ENCODE measurements at places on chromosomes 5 and 9.

- H3K27ac ChIP-seq: no peak overlapping the region
- no peak for DNase-seq
- no peak overlapping the region for H3K4me3 ChIP-seq
- H3K36me3 ChIP-seq: no peaks in the 10 kb centered on the region
- peaks cover 37% of the 10 kb centered on the region for H3K27me3 ChIP-seq
- no peaks in the 10 kb centered on the region for H3K4me1 ChIP-seq
These were observed 144.7 kb upstream of the RAD23B start for GRCh38 chr9:107138261-107138992.

DNA sequence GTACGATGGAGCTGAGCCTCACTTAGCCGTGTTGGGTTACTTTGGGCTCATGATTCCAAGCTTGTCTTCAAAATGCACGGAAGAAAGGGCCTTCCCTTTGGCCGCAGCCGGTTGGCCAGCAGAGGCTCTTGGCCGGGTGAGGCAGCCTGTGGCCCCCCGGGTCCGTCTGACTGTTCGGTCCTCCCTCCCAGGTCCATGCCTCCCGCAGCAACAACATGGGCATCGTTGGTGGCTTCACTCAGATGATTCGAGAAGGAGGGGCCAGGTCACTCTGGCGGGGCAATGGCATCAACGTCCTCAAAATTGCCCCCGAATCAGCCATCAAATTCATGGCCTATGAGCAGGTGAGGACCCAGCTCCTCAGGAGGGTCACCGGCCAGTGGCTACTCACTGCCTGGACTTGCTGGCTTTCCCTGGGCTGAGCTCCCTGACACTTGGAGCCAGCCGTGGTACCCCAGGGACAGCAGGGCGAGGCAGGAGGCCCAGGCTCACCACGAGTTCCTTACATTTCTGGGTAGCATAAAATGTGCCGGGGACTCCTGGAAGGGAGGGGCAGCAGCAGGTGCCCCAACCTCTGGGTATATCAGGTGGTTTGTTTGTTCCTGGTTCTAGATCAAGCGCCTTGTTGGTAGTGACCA lies 21.9 kb downstream of the PTGES2 start:
- DNase-seq: no peak
- no peak overlapping the region for H3K27ac ChIP-seq
- H3K36me3 ChIP-seq: peaks cover 32% of the 10 kb centered on the region
- no peaks in the 10 kb centered on the region for H3K27me3 ChIP-seq

GRCh38 chr9:137434498-137435380 lies 6.4 kb downstream of the ENTPD8 start:
- no peak overlapping the region for H3K27ac ChIP-seq
- H3K36me3 ChIP-seq: peaks cover 1% of the 10 kb centered on the region
- H3K27me3 ChIP-seq: no peaks in the 10 kb centered on the region
- no peak for DNase-seq

DNA sequence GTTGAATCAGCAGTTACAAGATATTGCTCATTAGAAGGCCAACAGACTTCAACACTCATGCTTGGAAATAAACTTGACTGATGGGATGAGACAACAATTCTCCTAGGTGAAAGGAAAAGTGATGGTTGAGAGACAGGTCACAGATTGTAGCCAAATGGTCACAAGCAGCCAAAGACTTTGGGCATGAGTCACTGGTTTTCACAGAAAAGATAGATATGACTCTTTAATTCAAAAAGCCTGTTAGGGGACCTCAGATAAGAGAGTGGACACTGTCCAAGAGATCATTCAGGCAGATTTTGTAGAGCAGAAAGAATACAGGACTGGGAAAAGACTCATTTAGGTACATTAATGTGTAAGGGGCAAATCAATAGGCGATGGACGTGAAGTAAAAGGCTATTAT lies 982.5 kb downstream of the MAT2B start:
- DNase-seq: no peak
- H3K36me3 ChIP-seq: peaks cover 1% of the 10 kb centered on the region
- H3K4me3 ChIP-seq: no peak overlapping the region

DNA sequence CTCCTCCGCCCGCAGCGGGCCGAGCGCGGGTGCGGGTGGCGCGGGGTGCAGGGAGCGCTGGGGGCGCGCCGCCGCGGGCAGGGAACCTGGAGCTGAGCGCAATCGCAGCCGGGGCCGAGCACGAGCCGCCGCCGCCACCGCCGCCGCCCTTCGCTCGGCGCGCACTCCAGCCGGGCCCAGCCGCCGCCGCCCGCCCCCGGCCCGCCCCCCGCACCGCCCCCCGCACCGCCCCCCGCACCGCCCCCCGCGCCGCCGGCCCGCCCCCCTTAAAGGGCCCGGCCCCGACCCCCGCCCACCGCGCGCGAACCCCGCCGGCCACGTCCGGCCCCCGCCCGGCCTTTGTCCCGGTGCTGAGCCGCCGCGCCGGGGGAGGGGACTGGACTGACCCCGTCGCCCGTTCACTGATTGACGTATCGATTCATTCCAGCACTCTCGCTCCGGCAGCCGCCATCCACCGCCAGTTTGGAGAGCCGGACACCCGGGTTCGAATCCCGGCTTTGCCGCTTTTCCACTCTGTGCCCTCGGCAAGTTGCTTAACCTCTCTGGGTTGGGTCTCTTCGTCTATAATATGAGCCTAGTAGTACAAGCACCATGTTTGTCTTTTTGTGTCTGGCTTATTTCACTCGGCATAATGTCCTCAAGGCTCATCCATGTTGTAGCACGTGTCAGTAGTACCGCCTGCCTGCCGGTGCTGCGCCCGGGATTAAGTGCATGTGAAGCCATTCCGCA lies at the start of gene SH3PXD2B:
TSS of gene SH3PXD2B (minus strand) at position 168 of the 729 bp plus-strand sequence. CDS start 173 bp downstream, outside the sequence.
- H3K27ac ChIP-seq: no peak within 1 kb of the TSS
- peaks cover 2% of the 10 kb centered on the region for H3K36me3 ChIP-seq
- H3K4me1 ChIP-seq: peaks cover 7% of the 10 kb centered on the region

GRCh38 chr5:14071433-14071832 lies 71.7 kb upstream of the TRIO start:
- H3K4me1 ChIP-seq: no peaks in the 10 kb centered on the region
- no peaks in the 10 kb centered on the region for H3K36me3 ChIP-seq
- H3K27ac ChIP-seq: no peak overlapping the region
- DNase-seq: no peak
- no peak overlapping the region for H3K4me3 ChIP-seq

DNA sequence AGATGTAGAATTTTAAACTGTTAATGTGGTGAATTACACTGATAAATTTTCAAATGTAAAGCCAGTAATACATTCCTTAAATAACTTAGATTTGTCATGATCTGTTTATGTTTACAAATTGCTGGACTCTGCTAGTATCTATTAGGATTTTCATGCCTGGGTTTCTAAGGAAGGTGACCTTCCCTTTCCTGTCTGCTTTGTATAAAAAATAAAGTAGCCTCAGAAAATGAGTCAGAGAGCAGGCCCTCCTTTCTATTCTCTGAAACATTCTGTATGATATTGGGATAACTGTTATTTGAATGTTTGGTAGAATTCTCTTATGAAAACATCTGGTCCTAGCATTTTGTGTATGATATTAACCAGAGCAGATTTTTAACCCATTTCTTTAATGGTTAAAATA lies 255.3 kb downstream of the SYK start:
- no peak overlapping the region for H3K4me3 ChIP-seq
- no peak for DNase-seq
- H3K36me3 ChIP-seq: no peaks in the 10 kb centered on the region
- no peak overlapping the region for H3K27ac ChIP-seq
- no peaks in the 10 kb centered on the region for H3K27me3 ChIP-seq
- no peaks in the 10 kb centered on the region for H3K4me1 ChIP-seq

DNA sequence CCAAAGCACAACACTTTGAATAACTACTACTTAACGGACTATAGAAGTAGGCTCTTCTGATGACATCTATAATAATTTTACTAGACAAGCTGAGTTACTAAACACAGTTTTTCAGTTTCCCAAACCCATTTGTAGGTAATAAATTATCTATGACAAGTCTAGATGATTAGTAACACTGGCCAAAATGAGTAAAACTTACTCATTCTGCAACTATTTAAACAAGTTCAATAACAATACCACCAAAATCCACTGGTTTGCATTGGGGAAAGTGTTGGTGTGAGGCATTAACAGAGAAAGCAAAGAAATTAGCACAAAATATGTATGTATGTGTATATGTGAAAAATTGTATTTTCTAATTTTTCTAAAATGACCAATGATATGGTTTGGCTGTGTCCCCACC lies 119.3 kb downstream of the NR2F1-AS1 start:
- no peaks in the 10 kb centered on the region for H3K4me1 ChIP-seq
- no peak for DNase-seq
- no peaks in the 10 kb centered on the region for H3K27me3 ChIP-seq
- H3K27ac ChIP-seq: no peak overlapping the region

GRCh38 chr9:95769473-95769872 lies 106.0 kb upstream of the ERCC6L2 start:
- H3K4me1 ChIP-seq: no peaks in the 10 kb centered on the region
- DNase-seq: no peak
- no peak overlapping the region for H3K27ac ChIP-seq
- peaks cover 41% of the 10 kb centered on the region for H3K27me3 ChIP-seq
- no peaks in the 10 kb centered on the region for H3K36me3 ChIP-seq

DNA sequence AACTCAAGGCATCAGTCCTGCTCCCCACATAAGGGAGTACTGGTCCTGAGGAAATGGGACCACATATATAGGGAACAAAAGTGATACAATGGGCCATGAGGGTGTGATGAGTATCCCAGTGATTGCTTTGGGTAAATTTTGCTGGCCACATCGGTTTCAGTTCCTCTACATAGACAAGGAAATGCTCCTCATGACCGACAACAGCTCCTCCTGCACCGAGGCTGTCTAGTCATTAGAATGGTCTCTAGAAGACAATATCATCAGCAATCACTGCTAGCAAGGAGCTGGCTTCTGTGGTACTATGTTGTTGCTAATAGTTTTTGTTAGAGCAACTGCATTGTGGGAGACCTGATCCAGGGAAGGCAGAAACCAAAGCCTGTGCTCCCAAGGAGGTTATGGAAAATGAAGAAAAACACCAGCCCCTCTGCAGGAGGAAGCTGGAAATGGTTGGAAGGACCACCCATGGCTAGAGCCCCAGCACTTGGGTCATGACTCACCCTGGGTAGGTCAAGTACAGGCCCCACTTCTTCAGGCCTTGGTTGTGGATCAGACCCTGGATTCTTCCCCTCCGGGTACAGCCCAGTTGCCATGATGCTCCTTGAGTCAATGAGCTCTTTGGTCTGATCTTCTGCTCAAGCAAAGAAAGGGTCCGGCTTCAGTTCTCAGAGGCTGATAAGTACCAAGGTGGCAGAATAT lies 3.4 kb upstream of the CTSL start:
- H3K4me3 ChIP-seq: no peak overlapping the region
- H3K27me3 ChIP-seq: peaks cover 65% of the 10 kb centered on the region
- H3K27ac ChIP-seq: no peak overlapping the region
- peaks cover 6% of the 10 kb centered on the region for H3K4me1 ChIP-seq

GRCh38 chr5:43215073-43215631 lies 23.1 kb downstream of the NIM1K start:
- H3K27me3 ChIP-seq: peaks cover 43% of the 10 kb centered on the region
- no peak overlapping the region for H3K4me3 ChIP-seq
- H3K4me1 ChIP-seq: no peaks in the 10 kb centered on the region
- no peak overlapping the region for H3K27ac ChIP-seq
- no peaks in the 10 kb centered on the region for H3K36me3 ChIP-seq

- H3K27ac ChIP-seq: peak overlapping the region; percentile 70
- H3K27me3 ChIP-seq: peaks cover 23% of the 10 kb centered on the region
- no peak overlapping the region for H3K4me3 ChIP-seq
- no peak for DNase-seq
- no peaks in the 10 kb centered on the region for H3K4me1 ChIP-seq
- H3K36me3 ChIP-seq: no peaks in the 10 kb centered on the region
These were observed 14.7 kb downstream of the SLC45A2 start for GRCh38 chr5:33969572-33970452.

DNA sequence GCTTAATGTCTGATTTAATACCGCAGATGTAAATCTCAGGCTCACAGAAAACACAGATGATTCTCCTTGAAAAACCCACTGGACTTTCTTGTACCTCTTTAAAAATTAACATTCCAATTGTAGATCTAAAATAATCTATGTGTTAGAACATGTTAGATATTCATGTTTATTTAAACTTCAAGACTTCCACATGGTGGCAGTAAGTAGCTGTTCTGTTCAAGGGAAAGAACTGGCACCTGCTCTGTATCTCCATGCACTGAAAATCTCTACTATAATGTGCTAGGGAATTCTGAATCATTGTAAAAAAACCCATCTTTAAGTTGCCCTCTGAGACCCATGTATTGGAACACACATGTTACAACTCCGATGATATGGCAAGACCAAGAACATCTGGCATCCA lies 366.9 kb downstream of the DMRTA1 start:
- no peaks in the 10 kb centered on the region for H3K36me3 ChIP-seq
- H3K4me3 ChIP-seq: no peak overlapping the region
- no peak for DNase-seq
- no peak overlapping the region for H3K27ac ChIP-seq
- no peaks in the 10 kb centered on the region for H3K4me1 ChIP-seq

- DNase-seq: no peak
- peak overlapping the region; percentile 91 for H3K27ac ChIP-seq
- H3K36me3 ChIP-seq: peaks cover 5% of the 10 kb centered on the region
- peak overlapping the region; percentile 89 for H3K4me3 ChIP-seq
These were observed 1.0 kb downstream of the CERT1 start for GRCh38 chr5:75510417-75510835.

GRCh38 chr5:171623107-171623506 lies 162.5 kb upstream of the SMIM23 start:
- no peak overlapping the region for H3K27ac ChIP-seq
- no peak overlapping the region for H3K4me3 ChIP-seq
- DNase-seq: no peak

- H3K36me3 ChIP-seq: peaks cover 2% of the 10 kb centered on the region
- no peak overlapping the region for H3K4me3 ChIP-seq
- no peak for DNase-seq
- H3K27me3 ChIP-seq: peaks cover 13% of the 10 kb centered on the region
These were observed 616 bp upstream of the QRFP start for GRCh38 chr9:130897105-130897751.

DNA sequence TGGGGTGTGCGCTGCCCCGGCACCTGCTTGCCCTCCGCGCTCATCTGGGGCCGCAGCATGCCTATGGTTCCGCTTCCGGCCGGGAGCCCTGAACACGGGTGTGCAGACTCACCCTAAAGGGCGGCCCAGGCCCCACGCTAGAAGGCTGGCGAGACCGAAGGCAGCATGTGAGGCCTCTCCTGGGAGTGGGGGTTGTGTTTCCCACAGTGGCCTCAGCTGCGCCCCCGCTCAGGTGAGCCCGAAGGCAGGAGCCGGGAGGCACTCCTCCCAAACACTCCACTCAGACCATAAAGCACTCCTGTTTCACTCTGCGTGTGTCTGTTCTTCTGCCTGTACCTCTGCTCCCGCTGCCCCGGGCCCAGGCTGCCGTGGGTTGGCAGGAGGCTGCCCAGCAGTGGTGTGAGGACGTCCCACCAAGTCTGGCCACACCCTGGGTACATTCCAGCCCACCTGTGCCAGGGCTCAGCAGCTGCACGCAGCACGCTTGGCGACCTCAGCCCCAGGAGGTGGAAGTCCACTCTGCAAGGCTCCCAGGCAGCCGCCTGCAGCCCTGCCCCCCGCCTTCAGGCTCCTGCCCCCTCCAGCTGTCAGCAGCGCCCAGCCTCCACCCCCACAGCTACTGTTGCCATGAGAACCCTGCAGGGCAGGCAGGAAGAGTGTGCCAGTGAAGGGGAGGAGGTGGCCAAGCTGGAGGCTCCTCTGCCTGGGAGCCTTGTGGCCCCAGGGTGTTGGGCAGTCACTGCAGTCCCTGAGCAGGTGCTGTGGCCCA lies 1.2 kb upstream of the AJM1 start:
- H3K4me3 ChIP-seq: no peak overlapping the region
- H3K27ac ChIP-seq: no peak overlapping the region
- no peaks in the 10 kb centered on the region for H3K27me3 ChIP-seq
- H3K36me3 ChIP-seq: peaks cover 24% of the 10 kb centered on the region
- peaks cover 12% of the 10 kb centered on the region for H3K4me1 ChIP-seq

Measured in central memory CD8-positive, alpha-beta T cell (primary cell).